ENCODE measurements at places on chromosomes 13 and 19.

DNA sequence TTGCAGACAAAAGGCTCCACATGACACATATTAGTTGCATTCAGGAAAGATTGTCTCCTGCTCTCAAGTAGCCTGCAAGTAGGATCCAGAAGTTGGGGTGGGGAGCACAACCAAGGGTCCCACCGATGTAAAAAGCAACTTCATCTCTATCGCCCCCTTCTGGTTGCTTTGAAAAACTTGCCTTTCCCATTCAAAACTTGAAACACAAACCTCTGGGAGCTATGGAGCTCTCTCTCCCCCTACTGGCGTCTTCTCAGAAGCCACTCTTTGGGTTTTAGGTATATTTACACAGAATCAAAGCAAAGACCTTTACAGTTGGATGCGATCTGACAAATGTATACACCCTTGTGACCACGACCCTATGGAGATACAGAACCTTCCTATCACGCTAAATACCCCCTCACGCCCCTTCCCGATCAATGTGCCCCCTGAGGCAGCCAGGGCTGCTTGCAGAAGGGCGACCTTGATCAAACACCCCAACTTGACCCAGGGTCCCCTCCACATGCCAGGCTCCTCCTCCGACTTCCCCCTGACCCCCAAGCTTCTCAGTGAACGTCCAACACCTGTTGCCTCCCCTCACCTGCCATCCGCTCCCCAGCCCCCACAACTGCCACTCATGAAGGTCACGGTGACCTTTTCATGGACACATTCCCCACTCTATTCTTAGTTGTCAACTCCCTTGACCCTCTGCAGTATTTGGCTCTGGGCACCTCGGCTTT is 10.1 kb downstream of the NOSIP start:
- peak; percentile 70 for DNase-seq

GRCh38 chr13:78045916-78046315 is 127.3 kb upstream of the EDNRB start:
- DNase-seq: no peak

DNA sequence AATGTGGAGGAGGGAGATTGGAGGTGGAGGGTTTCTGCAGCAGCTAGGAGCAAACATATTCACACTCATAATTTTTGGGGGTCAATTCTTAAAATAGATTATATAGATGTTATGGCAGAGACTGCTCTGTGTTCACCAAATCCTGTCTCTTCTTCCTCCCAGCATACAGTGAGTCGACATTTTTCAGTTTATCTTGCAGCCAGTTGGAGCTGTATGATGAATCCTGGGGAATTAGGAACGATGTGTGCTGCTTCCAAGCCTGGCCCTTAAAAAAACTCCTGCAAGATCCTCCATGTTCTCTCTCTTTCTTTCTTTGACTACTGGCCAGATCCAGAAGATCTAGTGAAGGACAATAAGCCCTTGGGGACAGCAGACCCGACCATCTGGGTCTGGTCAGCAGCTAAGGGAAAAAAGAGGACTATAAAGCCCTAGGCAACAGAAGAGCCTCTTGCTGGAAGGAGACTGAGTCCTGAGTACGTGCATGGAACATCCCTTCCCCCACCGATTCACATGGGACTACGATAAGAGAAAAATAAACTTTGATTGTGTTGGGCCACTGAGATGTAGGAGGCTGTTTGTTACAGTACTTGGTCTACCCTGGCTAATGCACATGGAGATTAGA is 55.8 kb upstream of the POMP start:
- no peak for DNase-seq

GRCh38 chr19:13712767-13713201 is 51.5 kb upstream of the MRI1 start:
- peak; percentile 37 for DNase-seq

DNA sequence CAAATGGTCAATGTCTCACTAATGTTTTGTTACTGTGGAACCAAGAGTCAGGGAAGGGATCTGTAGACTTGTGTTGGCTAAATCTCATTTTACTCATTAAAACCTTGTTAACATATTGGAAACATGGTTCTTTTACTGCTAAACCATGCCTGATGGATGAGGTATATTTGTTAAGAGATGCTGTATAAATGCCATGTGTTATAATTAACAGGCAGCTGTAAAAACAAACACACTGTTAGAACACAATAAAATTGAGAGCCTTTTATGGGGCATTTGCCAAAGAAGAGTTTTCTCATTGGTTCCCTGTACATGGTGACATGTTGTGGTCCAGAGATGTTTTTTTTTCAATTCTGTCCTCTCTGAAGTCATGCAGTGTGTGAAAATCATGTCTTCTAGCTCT is 121.9 kb downstream of the ESD start:
- peak; percentile 70 for DNase-seq
